Activated naive CD8-positive, alpha-beta T cell treated with anti-CD3 and anti-CD28 coated beads, Interleukin-2, amount 10 ng/mL, durations not matched to agents 7 days and 5 days (primary cell): ENCODE measurements at places on chromosomes 12 and 14.

- DNase-seq, result no peak
Measured at GRCh38 chr14:76080471-76080870, 71.3 kb upstream of the GPATCH2L start.

DNA sequence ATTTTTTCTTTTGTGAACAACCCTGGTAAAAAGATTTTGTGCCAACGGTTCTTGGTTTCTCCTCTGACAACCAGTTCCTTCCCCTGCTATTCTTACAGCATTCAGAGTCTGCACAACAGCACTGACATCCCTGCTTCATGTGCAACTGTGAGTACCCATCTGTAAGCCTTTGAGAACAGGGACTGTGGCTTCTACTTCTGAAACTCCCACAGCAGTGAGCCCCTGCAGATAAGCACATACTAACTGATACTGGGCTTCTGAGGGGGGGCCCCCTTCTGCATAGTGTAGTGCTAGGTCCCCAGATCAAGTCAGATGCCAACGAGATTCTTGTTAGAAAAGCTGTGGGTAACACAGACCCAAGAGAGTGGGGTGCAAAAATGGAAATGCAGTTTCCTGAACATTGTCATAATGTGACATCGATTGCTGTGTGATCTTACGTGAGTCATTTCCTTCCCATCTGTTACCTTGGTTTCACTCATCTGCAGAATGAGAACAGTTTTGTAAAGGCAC is 11.1 kb upstream of the NINJ2 start:
- peak; percentile 63 for DNase-seq

- DNase-seq, result no peak
Measured at GRCh38 chr12:13986031-13986430, 4.6 kb upstream of the GRIN2B start.

- no peak for DNase-seq
Measured at GRCh38 chr14:71244341-71244740, 337.1 kb downstream of the PCNX1 start.

DNA sequence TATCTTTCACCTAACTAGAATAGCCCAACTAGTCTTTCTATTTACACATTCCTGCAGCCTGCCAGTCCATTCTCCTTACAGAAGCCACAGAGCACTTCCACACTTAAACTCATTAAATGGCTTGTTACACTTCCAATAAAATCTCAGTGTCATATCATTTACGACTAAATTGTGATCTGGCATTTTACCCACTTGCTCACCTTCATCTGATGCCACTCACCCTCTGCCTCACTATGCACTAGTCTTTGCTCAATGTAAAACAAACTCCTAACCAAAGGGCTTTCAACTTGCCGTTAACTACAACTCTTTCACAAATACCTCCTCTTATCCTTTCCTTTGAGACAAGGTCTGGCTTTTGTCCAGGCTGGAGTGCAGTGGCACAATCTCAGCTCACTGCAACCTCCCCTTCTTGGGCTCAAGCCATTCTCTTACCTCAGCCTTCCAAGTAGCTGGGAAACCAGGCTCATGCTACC is 24.1 kb downstream of the YAF2 start:
- no peak for DNase-seq

GRCh38 chr12:61282790-61283575 is 977.2 kb upstream of the USP15 start:
- no peak for DNase-seq

GRCh38 chr14:71597287-71597920 is 334.8 kb upstream of the RGS6 start:
- DNase-seq, result no peak

GRCh38 chr12:105561546-105562198 is 231.2 kb downstream of the C12orf75 start:
- no peak for DNase-seq

GRCh38 chr14:104230119-104230815 is 91.9 kb downstream of the KIF26A start:
- no peak for DNase-seq

DNA sequence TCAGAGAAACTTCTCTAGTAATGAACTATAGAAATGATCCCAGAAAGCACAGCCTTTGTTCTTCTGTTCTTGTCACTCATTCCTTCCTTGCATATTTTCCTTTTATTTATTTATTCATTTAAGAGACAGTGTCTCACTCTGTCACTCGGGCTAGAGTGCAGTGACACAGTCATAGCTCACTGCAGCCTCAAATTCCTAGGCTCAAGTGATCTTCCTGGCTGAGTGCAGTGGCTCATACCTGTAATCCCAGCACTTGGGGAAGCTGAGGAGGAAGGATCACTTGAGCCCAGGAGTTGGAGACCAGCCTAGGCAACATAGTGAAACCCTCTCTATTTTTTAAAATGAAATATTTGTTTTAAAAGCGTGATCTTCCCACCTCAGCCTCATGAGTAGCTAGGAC is 11.5 kb downstream of the TECPR2 start:
- no peak for DNase-seq

DNA sequence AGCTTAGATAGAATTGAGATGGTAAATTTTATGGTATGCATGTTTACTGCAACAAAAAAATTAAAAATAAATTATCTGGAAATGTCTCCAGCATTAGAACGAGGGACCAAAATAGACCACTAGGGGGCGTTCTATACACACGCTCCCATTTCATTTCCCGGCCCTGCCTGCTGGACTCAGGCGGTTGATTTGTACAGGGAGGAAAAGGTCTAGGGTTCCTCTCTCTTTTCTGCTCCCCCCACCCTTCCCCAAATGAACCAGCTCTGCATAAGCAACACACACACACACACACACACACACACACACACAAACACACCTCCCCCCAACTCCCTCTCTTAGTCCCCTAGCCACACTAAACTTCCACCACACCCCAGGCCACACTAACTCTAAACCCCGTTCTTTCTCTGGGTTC is 7.8 kb upstream of the DTX1 start:
- no peak for DNase-seq

DNA sequence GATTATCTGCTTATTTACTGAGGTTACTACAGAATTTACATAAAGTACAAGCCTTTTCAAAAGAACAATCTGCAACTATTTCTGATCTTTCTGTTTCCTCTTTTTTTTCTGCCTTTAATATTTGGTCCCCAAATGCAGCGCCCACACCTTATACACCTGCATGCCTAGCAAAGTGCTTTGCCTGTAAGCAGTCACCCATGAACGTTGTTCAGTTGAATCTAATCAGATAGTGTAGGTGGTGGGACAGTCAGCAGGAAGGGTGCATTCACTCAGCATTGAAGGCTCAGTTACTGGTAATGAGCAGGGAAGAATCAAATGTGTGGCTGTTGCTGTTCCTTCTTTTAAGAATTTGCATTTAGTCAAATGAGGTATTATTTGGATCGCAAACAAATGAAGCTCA is 108.4 kb downstream of the GPR135 start:
- no peak for DNase-seq

DNA sequence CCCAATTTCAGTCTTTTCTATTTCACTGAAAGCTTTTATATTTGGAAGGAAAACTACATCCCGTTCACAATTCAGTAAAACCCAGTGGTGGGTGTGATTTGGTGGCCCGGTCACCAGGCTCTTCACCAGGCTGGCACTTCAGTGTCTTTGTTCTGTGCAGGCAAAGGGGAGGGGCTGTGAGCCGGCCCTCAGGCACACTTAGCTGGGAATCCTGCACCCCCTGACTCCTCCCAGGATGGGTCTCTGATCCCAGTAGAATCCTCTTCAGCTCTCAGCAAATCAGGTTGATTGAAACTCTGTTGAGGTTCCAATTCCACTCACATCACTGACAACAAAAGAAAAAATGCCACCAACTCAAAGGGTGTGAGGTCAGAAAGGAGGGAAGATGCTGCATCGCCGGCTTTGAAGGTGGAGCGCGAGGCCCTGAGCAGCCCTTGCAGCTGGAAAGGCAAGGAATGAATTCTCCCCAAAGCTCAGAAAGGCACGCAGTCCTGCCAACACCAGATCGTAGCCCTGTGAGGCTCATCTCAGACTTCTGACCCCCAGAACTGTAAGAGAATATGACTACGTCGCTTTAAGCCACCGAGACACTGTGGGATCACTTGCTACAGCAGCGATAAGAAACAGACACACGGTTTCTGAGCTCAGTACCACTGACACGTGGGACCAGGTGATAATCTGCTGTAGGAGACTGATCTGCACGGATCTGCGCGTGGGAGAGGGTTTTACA is 166.6 kb downstream of the PIWIL1 start:
- DNase-seq, result no peak

DNA sequence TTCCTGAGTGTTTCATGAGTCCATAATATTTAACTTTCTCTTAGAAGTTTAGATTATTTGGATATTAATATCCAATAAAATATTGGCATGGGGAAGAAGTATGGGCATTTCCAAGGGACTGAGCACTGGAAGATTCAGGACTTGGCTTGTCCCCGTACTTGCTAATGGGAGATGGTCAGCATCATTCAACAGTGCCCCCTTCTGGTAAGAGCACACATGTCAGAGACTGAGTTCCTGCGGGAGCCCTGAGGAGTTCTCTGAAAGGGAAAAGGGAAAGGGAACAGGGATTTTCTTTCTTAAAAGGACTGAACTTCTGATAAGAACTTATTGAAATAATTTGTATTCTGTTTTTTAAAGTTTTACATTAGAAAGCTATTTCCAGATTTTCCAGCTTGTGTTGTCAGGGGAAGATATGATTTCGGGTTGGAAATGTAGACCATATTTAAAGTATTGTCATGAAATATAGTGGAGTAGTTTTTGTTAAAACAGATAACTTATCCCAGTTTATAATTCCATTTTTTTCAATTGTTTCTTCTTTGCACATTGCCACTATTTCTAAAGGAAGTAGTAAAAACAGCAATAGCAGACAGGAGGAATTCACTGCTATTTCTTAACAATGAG is 59.8 kb upstream of the C12orf71 start:
- DNase-seq, result no peak

DNA sequence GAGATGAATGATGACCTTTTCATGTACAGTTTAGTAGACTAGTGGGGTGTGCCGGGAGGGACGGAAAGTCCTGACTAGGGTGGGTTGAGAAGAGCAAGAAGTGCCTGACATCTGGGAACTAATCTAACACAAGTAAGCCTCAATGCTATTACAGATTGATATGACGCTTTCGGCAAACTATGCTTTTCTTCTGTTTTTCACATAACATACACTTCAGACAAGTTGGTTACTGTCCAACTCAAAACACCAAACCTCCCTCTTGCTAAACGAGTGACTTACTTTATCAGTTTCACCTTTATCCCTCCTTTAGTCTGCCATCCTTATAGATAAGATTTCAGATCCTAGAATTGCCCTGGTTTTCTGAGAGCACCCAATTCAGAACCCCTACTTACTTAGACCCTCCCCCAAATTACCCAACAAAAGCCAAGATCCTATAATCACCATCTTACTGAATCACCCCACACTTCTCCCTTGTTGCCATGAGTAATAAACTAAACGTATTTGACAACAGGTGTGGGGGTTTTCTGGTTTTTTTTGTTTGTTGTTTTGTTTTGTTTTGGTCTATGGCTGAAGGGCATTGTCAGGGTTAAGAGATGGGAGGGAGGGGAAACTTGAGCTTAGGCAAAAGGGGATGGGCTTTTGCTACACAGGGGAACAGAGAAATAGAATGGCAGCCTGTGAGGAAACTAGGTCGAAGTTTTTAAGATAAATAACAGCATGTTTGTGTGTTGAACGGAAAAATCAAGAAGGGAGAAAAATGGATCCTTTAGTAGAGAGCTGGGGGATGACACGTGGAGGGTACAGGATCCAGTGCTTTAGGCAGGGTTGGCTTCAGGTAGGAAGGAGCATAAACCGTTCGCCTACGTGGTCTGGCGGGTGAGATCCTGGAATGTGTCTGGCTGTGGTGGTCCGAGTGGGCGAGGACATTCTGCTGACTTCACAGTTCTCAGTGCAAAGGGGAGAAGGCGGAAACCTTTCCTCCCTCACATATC is 6.1 kb upstream of the PSMA3 start:
- DNase-seq, result no peak

GRCh38 chr12:42482748-42483520 is 106.6 kb downstream of the PRICKLE1 start:
- peak; percentile 77 for DNase-seq

DNA sequence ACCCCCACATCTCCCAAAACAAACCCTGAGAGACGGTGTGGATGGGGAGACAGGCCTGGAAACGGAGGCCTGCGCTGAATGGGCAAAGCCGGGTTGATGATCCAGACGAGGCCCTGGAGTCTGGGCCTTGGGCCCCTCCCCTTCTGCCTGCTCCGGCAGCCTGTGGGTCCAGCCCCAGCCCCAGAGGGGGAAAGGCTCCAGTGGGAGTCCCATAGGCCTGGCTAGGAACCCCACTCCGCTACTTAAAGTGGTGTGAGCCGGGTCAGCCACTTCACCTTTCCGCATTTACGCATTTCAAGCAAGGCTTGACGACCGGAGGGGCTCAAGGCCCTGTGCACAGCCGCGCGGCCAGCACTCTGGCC is 695 bp upstream of the TNFAIP2 start:
- DNase-seq, result no peak

DNA sequence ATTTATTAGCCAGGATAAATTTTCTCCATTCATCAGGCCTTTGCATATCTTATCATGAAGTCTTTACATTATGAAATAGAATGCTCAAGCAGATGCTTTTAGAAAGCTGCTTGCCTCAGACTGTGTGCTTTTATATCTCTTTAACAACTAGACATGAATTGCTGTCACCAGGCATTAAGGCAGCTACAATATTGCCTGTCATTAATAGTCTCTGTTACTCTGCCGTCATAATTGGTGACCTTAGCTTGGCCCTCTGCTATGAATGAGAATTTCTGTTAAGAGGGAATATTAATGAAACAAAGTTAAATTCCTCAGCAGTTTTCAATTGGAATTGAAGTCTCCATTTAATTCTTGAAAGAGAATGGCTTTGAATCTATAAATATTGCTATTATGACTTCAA is 266.8 kb upstream of the MIS18BP1 start:
- no peak for DNase-seq

DNA sequence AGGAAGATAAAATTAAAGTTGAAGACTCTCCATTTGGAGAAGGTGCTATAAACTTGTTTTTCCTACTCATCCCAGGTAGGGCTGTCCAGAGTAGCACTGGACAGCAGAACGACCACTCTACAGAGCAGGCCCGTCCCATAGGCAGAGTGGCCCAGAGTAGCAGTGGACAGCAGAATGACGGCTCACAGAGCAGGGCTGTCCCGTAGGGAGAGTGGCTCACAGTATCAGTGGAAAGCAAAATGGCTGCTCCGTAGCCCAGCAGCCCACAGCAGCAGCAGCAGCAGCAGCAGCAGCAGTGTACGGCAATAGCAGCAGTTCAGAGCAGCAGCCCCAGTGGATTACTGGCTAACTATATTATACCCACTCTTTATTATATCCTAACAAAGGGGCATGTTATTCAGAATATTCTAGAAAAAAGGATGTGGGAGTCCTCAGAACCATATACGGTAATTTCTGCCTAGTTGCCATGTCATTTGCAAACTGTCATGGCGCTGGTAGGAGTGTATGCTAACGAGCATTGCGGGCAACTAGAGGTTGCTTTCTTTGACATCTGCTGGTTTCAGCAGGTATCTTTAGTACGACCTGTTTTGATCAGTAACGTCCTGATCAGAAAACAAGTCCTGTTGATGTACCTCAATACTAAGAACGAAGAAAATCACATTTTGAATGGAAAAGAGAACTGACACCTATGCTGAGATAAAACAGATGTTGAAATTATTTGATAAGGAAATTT is 567.3 kb downstream of the SLC16A7 start:
- no peak for DNase-seq

- DNase-seq, result no peak
Measured at GRCh38 chr14:51491036-51491545, 160.6 kb upstream of the FRMD6 start.

- DNase-seq, result no peak
Measured at GRCh38 chr14:57732463-57733285, 133.2 kb downstream of the SLC35F4 start.

- no peak for DNase-seq
Measured at GRCh38 chr12:121827351-121828099, 23.7 kb downstream of the SETD1B start.

- no peak for DNase-seq
Measured at GRCh38 chr12:128794661-128795529, 28.9 kb downstream of the SLC15A4 start.
